A549 treated with ZK216348 at 1 μM for 4 hours (cell line): ENCODE measurements at places on chromosomes 5 and 9. TPM values are rescaled to one million over a fixed set of nuclear protein-coding genes. Genes with fewer than 3 reads are reported as not detected.

The TMEM215 gene
- not detected in 5 replicates for total RNA-seq

The ADGRD2 gene
- total RNA-seq, result not detected in 5 replicates

The SNCAIP gene
- not detected in 5 replicates for total RNA-seq

The HAND1 gene
- total RNA-seq, result 0.15 to 0.37 TPM (median 0.28 TPM) in 4 of 5 replicates, not detected in the other

The TXNDC8 gene
- total RNA-seq, result not detected in 5 replicates

The HNRNPH1 gene
- 492 to 619 TPM (median 511 TPM) in 5 replicates for total RNA-seq

The PCDHGA4 gene
- 0.11 to 0.23 TPM (median 0.17 TPM) in 5 replicates for total RNA-seq

The SLC35D2 gene
- 18.6 to 22.4 TPM (median 19.9 TPM) in 5 replicates for total RNA-seq

The PRRT1B gene
- 0.42 to 0.89 TPM (median 0.70 TPM) in 5 replicates for total RNA-seq

The LCN12 gene
- total RNA-seq, result 0.41 to 2.0 TPM (median 1.0 TPM) in 5 replicates

The FGF1 gene
- 0.15 to 1.8 TPM (median 0.29 TPM) in 5 replicates for total RNA-seq

The KIF4B gene
- not detected in 5 replicates for total RNA-seq

The PTGR1 gene
- total RNA-seq, result 318 to 392 TPM (median 362 TPM) in 5 replicates

The BTNL3 gene
- not detected in 5 replicates for total RNA-seq

The SLC6A7 gene
- total RNA-seq, result 0.04 TPM in 2 of 5 replicates, not detected in the others

The SLC34A1 gene
- not detected in 5 replicates for total RNA-seq

The ACSL6 gene
- 0.06 TPM in 1 of 5 replicates, not detected in the others for total RNA-seq

The GFPT2 gene
- total RNA-seq, result 41.3 to 62.8 TPM (median 57.6 TPM) in 5 replicates

The SLC4A9 gene
- total RNA-seq, result 0.33 TPM in 1 of 5 replicates, not detected in the others

The PCSK1 gene
- total RNA-seq, result 0.09 to 0.29 TPM (median 0.25 TPM) in 5 replicates

The LMX1B gene
- 0.67 to 2.4 TPM (median 1.8 TPM) in 5 replicates for total RNA-seq

The MCTP1 gene
- 6.8 to 12.7 TPM (median 7.9 TPM) in 5 replicates for total RNA-seq

The EDIL3 gene
- 0.06 to 0.31 TPM (median 0.19 TPM) in 5 replicates for total RNA-seq

The SYNPO gene
- 17.5 to 31.2 TPM (median 29.6 TPM) in 5 replicates for total RNA-seq

The TPD52L3 gene
- total RNA-seq, result not detected in 5 replicates

The LVRN gene
- total RNA-seq, result 0.05 to 0.22 TPM in 2 of 5 replicates, not detected in the others

The NEUROG1 gene
- not detected in 5 replicates for total RNA-seq

The TESK1 gene
- total RNA-seq, result 22.7 to 34.4 TPM (median 30.2 TPM) in 5 replicates

The ARID3C gene
- total RNA-seq, result 0.13 to 0.23 TPM (median 0.19 TPM) in 3 of 5 replicates, not detected in the others

The SNX2 gene
- 35.4 to 63.9 TPM (median 37.5 TPM) in 5 replicates for total RNA-seq

The PITX1 gene
- total RNA-seq, result 14.2 to 38.1 TPM (median 36.5 TPM) in 5 replicates

The PTPN3 gene
- total RNA-seq, result 13.1 to 17.4 TPM (median 16.5 TPM) in 5 replicates
